MM.1S (cell line): ENCODE measurements at places on chromosomes 2 and 18.

- DNase-seq = no peak
Measured at GRCh38 chr2:175904035-175904434, 98.0 kb downstream of the LNPK start.

- no peak for DNase-seq
Measured at GRCh38 chr2:107340955-107341354, 455.0 kb upstream of the ST6GAL2 start.

GRCh38 chr2:188452084-188452483 is 160.4 kb downstream of the GULP1 start:
- no peak for DNase-seq

DNA sequence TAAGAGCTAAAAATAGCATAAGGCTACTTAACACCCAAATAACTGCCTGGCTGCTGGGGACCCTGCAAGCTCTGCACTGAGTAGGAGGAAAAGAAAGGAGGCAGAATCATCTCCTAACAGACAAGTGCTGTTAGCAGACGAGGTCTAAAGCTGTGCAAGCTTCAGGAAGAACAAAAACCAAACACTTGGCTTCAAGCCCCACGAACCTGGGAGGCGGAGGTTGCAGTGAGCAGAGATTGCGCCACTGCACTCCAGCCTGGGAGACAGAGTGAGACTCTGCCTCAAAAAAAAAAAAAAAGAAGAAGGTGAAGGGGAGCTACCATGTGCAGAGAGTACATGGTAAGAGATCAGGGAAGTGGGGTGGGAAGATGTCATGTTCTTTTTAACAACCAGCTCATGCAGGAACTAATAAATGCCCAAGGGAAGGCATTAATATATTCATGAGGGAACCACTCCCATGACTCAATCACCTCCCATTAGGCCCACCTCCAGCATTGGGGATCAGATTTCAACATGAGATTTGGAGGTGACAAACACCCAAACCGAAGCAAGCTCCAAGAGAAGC is 28.8 kb upstream of the INO80C start:
- no peak for DNase-seq

DNA sequence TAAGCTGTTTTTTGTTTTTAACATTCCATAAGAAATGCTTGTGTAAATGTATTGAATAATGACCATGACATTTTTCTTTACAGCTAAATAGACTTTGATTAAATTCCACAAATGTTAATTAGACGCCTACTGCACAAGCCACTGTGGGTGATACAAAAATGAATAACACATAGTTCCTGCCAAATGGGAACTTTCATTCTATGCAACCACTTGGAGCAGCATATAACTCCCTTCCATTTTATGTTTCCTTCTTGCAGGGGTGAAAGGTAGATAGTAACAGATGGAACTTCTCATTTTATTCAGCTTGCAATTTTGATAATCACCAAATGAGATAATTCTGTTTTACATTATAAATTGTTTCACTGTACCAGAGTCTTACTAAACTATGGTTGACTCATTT is 70.0 kb upstream of the THUMPD2 start:
- no peak for DNase-seq

GRCh38 chr18:25187521-25188192 is 164.3 kb downstream of the ZNF521 start:
- no peak for DNase-seq

DNA sequence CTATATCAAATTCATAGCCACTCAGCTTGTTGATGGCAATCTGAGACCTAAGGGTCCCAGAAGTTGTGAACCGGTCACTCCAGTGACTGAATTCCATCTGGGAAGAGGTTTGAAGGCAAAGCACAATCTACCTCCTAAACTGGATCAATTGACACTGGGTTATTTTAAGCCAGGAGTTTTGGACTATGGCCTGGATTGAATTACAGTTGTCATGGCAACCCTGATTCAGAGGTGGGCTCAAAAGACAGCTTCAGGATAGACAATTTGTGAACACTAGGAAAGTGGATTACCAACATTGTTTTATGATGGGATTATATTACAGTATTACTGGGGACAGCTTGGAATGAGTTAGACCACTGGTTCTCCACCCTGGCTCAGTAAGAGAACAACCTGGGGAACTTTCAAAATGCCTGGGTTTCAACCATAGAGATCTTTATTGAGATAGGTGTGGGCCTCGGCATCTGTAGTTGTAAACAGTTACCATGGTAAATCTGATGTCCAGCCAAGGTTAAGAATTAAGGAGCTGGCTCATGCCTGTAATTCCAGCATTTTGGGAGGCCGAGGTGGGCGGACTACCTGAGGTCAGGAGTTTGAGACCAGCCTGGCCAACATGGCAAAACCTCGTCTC is 58.8 kb downstream of the MFSD6 start:
- no peak for DNase-seq

- no peak for DNase-seq
Measured at GRCh38 chr2:39368376-39368775, 68.7 kb downstream of the MAP4K3 start.

DNA sequence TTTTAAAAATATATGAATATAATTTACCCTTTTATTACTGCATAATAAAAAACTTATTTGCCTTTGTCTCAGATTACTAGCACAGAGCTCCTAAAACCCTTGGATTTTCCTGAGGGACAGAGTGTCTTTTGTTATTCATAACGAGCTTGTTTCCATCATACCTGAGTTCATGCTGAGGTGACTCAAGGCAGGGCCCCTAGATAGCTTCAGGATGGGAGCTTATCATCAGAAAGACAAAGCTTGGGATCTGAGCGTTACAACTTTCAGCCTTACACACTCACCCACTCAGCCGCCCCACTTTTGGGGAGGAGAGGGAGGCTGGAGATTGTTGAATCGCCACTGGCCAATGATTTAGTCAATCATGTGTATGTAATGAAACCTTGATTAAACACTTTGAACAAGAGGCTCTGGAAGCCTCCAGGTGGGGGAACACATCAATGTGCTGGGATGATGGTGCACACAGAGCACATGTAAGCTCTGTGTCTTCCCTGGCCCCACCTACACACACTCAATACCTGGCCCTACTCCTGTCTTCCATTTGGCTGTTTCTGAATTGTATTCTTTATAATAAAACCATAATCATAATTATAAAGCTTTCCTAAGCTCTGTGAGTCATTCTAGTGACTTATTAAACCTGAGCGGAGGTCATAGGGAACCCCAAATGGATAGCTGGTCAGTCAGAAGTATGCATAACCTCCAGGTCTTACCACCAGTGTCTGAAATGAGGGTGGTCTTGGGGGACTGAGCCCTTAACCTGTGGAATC is 28.5 kb upstream of the DNAH7 start:
- no peak for DNase-seq
